ENCODE measurements at places on chromosomes 1 and 21.

DNA sequence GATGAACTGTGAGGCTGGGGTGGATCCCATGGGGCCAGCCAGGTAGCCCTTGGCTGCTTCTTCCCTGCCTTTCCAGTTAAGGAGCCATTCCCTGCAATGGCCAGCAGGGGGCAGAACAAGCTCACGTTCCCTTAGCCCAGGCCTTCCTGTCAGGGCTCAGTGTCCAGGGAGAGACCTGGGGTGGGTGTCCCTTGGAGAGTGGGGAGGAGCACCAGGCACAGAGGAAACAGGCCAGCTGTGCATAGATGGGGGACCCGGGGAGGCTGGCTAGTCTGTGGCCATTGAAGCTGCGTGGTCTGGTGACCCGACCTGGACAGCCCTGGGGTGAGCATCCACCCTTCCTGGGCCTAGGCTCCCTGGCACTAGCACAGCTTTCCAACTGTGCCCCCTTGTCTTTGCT is 13.2 kb upstream of the EPS8L3 start:
- DNase-seq: peak; percentile 58

- no peak for DNase-seq
These were observed 225.4 kb downstream of the RHOU start for GRCh38 chr1:228960705-228961104.

DNA sequence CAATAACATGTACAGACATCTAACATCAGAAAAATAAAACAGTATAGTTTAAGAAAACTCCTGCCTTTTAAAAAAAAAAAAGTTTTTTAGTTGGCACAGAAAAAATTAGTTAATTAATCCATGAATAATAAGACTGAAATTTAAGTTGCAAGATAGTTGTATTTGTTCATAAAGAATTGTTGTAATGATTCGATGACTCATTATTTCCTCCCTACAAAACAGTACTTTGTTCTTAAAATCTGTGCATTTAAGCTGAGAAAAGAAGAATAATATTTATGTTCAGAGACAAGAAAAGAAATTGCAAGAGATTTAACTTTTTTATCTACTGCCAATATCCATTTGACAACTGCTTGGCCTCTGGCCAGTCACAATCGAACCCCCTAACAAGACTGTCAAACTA is 894.7 kb downstream of the ADGRL2 start:
- no peak for DNase-seq

DNA sequence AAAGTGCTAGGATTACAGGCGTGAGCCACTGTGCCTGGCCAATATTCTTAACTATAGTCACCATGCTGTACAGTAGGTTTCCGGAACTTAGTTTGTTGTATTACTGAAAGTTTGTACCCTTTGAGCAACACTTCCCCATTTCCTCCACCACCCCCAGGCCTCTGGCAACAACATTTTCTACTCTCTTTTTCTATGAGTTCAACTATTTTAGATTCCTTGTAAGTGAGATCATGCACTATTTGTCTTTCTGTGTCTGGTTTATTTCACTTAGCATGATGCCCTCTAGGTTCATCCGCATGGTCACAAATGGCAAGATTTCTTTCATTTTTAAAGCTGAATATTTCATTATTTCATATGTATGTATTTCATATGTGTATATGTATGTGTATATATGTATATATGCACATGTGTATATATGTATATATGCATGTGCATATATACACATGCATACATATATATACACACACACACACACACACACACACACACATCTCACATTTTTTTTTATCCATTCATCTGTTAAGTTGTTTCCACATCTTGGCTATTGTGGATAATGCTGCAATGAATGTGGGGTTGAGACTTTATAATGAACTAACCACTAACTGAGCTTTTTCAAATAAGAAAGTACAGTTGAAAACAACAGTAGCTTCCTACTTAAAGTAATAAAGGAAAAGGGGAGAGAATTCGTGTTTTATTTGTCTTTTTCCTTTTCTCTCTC is 256.8 kb upstream of the C1orf105 start:
- no peak for DNase-seq

DNA sequence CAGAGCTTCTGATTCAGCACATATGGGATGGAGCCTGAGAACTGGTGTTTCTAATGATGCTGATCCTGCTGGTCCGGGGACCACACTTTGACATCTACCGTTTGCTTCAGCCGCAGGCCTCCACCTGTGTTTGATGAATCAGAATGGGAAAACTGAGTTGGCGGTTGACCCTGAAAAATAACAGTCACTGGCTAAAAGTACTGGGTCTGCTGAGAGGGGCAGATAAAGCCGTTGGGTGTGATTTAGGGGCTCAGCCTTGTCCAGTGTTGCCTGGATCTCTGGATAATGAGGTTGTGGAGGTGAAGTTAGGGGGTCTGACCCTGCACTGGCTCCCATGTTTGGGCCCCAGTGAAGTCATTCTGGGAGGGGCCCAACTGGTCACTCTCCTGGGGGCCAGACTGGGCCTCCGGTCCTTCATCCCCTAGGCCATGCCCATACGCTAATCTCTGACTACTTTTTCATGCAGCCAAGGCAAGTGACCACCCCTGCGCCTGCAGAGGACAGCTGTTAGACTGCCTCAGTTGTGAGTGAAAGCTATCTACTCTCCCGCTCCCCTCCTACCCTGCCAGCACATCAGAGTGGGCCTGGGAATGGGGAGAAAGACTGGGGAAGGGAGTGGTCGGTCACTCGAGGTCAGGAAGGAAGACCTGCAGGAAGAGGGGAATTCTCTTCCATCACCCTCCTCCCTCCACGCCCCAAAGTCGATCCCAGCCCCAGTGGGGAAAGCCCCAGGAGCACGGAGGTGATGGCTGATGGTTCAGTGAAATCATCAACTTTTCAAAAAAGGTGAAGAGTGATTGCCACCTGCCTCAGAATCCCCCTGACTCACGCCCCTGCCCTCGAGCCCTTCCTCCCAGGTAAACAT is 27.7 kb downstream of the VASH2 start:
- DNase-seq: no peak

- no peak for DNase-seq
These were observed 101.4 kb upstream of the RGS1 start for GRCh38 chr1:192474080-192474683.

DNA sequence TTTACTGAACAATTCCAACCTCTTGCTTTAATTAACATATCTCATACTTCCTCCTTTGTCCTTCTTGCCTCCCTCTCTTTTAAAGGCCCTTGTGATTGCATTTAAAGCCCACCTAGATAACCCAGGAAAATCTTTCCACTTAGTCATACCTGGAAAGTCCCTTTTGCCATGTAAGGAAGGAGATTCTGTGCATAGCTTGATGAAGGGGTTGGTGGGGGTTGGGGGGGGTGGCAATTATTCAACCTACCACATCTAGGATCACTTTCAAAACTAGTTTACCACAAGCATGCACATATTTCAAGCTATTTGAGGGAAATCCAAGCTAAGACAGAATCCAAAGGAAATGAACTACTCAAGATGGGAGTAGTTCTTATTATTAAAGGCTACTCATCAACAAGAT is 249.1 kb upstream of the PTBP2 start:
- no peak for DNase-seq

GRCh38 chr1:172837816-172838679 is 179.1 kb downstream of the FASLG start:
- no peak for DNase-seq

DNA sequence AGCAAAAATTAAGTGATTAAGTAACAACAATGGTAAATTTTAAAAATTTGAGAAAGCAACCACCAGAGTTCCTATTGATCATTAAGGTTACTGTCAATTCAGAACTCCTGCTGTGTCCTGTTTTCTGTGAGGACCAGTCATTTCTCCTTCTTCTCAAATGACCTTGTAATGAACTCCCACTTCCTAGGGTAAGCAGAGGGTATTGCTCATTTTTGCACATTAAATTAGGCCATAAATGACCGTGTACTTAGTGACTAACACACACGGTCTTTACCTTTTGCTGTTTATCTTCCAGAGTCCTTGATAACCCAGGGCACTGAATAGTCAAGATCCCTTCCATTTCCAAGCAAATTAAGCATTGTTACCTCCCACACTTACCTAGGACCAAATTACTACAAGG is 227.5 kb upstream of the LYPLAL1 start:
- DNase-seq: no peak

GRCh38 chr1:180680558-180681144 is 48.8 kb downstream of the XPR1 start:
- no peak for DNase-seq

- DNase-seq: no peak
These were observed 201.0 kb downstream of the NRIP1 start for GRCh38 chr21:14863745-14864210.

DNA sequence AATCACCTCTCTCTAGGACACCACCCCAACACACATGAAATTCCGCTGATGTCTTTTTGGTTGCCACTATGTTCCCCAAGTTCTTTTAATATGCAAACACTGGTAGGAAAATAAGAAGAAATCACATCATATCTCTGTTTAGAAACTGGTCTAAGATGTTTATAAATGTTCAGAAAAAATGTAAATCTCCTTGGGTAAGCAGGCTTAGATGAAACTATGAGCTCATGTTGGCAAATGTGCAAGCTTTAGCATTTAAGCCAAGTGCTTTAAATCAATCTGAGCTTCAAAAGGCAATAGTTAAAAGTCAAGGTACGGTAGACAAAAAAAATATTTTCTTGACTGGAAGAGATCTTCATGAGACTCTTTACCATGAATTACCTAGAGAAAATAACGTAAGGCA is 25.2 kb upstream of the SLAMF9 start:
- no peak for DNase-seq

- no peak for DNase-seq
These were observed 266.2 kb upstream of the PLXNA2 start for GRCh38 chr1:208510192-208510952.

DNA sequence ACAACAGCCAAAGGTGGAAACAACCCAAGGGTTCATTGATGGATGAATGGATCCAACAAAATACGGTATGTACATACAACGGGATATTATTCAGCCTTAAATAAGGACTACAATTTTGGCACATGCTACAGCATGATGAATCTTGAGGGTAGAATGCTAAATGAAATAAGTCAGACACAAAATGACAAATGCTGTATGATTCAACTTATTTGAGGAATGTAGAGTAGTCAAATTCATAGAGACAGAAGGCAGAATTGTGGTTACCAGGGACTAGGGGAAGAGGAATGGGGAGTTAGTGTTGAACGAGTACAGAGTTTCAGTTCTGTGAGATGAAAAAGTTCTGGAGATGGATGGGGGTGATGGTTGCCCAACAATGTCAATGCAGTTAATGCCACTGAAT is 118.0 kb upstream of the PAXBP1 start:
- DNase-seq: no peak

GRCh38 chr1:212587016-212587887 is 21.3 kb upstream of the ATF3 start:
- no peak for DNase-seq

- DNase-seq: no peak
These were observed 46.0 kb upstream of the A3GALT2 start for GRCh38 chr1:33366762-33367484.

DNA sequence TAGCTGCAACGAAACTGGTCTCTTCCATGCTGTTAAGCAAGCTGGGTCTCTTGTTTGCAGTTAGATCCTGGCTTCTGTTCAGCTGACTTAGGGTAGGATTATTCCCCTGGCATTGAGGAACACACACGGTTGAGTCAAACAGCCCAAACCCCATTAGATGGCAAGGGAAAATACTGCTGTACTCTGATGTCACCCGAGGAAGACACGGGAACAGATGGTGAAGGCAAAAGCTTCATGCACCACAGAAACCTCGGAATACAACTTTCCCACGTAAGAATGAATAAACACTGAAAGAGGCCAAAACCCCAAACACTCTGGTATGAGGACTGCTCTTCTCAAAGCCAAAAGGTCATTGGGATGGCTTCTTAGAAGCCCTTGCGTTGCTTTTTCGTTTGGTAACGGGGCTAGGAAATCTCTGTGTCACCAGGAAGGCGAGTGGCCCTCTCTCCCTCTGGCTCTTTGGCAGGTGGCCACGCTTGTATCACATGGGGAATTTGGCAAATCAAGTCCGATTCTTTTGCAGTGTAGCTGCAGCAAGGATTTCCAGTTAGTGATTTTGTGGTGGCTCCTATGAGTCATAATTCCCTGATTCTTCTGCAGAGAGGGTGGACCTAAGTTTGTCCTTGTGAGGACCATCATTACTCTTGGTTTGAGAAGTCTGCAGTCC is 16.7 kb upstream of the LYST start:
- no peak for DNase-seq

- no peak for DNase-seq
These were observed 6.8 kb downstream of the ATP1A1 start for GRCh38 chr1:116379674-116380498.

DNA sequence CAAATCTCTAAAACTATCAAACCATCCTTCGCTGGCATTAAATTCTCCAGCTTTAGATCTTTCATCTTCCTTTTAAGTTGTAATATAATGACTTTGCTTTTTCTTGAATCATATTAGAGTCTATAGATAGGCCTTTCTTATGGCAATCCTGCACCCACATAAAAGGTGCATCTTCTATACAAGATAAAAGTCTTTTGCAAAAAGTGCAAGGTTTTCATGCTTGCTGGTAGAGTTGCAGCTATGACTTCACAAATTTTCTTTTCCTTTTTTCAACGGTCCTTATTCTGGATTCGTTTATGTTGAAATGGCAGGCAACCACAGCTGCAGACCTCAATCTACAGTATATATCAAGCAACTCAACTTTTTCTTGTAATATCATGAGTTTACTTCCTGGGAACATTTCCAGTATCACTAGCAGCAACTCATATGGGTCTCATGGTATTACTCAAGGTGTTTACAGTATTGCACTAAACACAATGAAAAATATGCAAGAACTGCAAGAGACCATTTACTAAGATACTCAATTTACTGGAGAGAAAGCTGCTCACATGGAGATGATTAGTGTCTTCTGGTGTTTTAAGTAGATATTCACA is 22.1 kb downstream of the OMA1 start:
- DNase-seq: no peak

- no peak for DNase-seq
These were observed 34.0 kb downstream of the TBCE start for GRCh38 chr1:235401251-235401650.

DNA sequence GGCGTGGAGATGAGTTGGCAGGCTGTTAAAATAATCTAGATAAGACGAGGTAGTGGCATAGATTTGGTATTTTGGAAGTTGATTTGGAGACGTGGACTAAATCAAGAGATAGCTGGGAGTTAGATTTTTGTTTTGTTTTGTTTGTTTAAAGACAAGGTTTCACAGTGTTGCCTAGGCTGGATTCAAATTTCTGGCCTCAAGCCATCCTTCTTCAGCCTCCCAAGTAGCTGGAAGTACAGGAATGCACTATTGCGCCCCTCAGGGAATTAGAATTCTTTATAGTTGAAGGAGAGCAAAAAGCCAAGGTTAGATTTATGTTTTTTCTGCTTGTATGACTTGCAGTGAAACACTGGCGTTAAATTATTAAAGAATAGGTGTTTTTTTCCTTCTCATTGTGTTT is 22.3 kb upstream of the SNRPE start:
- no peak for DNase-seq

DNA sequence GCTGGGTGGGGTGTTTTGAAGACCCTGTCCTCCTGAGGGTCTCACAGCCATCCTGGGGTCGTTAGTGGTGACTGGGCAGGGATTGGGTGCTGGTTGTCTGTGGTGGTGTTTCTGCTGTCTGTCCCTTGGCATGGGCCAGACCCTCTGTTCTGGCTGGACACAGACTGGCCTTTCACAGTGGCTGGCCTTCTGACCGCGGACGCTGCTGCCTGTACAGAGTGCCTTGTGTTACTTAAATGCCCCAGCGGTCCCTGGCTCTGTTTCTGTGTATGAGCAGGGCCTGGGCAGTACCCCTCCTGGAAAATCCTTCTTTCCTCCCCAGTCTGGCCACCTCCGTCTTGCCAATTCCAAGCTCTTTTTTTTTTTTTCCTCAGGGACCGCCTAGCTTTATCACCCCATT is 50.9 kb downstream of the SH3BGR start:
- no peak for DNase-seq

- no peak for DNase-seq
These were observed 84.9 kb downstream of the NTNG1 start for GRCh38 chr1:107225706-107226105.
